ENCODE measurements at places on chromosomes 1 and 21. TPM values are rescaled to one million over a fixed set of nuclear protein-coding genes. Genes with fewer than 3 reads are reported as not detected.

GRCh38 chr1:59494145-59494833 lies 197.4 kb downstream of the FGGY start:
- DNase-seq: peak; percentile 13

GRCh38 chr1:161421456-161421855 lies 53.8 kb upstream of the CFAP126 start:
- DNase-seq: no peak

- peak; percentile 67 for DNase-seq
Measured at GRCh38 chr1:6205849-6206519, at the start of gene RNF207. Gene RNF207, plus strand, starts transcription at chr1:6206119. Its CDS starts 417 bp downstream, at chr1:6206536.

Gene GFI1
- total RNA-seq: 0.65 TPM

Gene C2CD4D
- not detected for total RNA-seq

Gene RFX5
- 32.8 TPM for total RNA-seq

Gene PADI3
- not detected for total RNA-seq
